CD4-positive, alpha-beta T cell (primary cell): ENCODE measurements at places on chromosomes 5 and 9. TPM values are rescaled to one million over a fixed set of nuclear protein-coding genes. Genes with fewer than 3 reads are reported as not detected.

Gene ABO
- 0.19 TPM for total RNA-seq

Gene IL7R
- 638 TPM for total RNA-seq

Gene THBS4
- total RNA-seq = 0.47 TPM

Gene LCN6
- total RNA-seq = not detected

Gene PCSK5
- total RNA-seq = 14.4 TPM

Gene HTR4
- total RNA-seq = not detected

Gene IFNA7
- not detected for total RNA-seq

Gene ZFP2
- total RNA-seq = 0.49 TPM
